ENCODE measurements at places on chromosomes 13 and 19.

DNA sequence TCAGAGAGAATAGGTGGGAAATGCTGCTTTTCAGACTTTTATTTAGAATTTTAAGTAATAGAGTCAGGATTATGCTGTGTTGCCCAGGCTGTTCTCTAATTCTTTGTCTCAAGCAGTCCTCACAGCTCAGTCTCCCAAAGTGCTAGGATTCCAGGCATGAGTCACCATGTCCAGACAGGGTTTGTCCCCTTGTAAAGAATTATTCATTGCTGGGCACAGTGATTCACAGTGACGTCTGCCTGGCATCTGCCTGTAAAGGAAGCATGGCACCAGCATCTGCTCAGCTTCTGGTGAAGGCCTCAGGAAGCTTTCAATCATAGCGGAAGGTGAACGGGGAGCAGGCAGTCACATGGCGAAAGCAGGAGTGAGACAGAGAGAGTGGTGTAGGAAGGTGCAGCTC lies 17.7 kb downstream of the ZNF763 start:
- no peak for DNase-seq

DNA sequence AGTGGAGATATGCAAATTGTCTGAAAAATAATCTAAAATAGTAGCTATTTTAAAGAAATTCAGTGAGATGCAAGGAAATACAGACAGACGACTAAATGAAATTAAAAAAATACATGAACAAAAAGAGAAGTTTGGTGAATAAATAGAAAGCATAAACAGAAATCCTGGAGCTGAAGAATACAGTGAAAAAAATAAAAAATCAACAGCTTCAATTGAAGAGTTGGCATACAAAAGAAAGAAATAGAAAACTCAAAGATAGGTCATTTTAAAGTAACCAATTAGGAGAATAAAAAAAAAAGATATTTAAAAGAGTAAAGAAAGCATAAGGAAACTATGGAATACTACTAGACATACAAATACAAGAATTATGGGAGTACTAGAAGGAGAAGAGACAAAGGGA lies 2191.5 kb upstream of the PCDH20 start:
- no peak for DNase-seq

GRCh38 chr19:11092181-11092538 lies 2.9 kb downstream of the LDLR start:
- no peak for DNase-seq

DNA sequence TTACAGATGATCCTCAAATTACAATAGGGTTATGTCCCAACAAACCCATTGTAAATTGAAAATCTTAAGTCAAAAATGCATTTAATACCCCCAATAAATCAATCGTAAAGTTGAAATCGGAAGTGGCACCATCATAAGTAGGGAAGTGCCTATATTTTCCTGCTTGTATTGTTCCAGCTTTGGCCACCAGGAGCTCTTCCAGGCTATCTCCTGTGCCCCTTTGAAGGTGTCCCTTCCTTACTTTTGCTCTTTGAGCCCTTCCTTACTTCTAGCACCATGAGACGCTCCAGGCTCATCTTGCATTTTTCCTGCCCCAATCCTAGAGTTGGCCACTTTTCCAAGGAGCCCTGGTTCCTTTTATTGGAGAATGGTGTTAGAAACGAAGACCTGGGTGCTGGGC lies 163.0 kb upstream of the TSC22D1 start:
- DNase-seq: no peak

DNA sequence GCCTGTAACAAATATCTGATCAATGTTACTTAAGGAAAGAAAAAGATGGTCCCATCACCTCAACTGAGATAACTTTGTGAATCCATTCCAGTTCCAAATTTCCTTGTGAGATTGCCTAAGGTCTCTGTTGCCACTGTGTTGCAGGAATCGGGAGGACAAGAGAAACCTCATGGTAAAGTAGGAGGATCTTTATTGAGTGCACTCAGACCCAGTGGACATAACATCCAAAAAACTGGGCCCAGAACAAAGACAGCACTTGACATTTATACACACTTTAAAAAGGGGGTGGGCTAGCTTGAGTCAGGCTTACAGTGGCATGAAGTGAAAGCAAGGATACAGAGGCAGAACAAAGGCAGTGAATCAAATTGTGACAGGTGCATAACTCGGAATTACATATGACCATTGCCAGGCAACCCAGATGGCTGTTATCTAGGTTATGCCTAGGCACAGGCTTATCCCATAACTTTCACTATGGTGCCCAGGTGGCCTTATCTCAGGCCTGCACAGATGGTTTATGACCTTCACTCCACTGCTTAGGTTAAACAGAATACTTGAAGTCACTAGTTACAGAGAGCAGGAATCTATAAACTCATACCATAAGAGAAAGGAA lies 459.4 kb upstream of the PCDH20 start:
- no peak for DNase-seq

DNA sequence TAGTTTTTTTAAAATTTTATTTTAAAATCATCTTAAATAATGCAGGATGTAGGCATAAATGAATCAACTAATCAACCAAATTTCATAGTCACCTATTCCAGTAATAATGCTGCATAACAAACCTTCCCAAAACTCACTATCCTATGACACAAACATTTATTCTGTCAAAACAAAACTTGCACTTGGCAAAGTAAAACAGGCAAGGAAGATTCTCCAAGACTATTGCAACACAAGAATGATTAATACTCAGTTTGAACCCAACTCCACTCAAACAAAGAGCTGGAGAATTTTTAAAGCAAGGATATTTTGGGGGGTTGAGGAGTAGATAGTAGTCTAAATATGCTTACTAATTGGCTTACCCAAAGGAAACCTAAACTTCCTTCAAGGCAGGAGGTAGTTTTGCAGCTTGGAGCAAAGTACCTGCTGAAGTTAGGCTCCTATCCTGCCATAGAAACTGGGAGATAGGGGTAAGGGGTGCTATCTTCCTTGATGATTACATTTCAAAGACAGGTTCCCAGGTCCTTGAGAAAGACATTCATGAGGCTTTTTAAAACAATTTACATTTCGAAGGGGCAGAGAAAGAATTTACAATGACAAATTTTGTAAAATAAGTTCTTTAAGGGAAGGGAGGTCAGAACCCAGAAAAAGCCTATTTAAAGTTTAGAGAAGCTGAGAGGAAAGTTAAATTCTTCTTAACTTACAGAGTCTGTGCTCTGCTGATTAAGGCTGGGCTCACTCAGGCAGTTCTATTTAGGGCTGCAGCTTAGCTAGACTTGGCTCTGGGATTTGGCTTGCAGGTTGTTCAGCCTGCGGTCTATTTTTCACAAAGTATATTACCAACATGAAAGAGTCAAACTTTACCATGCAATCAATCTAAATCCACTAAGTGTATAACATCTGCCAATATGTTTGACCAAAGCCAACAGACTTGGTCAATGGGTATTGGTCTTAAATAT lies 549.0 kb downstream of the KCTD12 start:
- no peak for DNase-seq

GRCh38 chr13:51041126-51041525 lies 69.9 kb downstream of the C13orf42 start:
- no peak for DNase-seq

DNA sequence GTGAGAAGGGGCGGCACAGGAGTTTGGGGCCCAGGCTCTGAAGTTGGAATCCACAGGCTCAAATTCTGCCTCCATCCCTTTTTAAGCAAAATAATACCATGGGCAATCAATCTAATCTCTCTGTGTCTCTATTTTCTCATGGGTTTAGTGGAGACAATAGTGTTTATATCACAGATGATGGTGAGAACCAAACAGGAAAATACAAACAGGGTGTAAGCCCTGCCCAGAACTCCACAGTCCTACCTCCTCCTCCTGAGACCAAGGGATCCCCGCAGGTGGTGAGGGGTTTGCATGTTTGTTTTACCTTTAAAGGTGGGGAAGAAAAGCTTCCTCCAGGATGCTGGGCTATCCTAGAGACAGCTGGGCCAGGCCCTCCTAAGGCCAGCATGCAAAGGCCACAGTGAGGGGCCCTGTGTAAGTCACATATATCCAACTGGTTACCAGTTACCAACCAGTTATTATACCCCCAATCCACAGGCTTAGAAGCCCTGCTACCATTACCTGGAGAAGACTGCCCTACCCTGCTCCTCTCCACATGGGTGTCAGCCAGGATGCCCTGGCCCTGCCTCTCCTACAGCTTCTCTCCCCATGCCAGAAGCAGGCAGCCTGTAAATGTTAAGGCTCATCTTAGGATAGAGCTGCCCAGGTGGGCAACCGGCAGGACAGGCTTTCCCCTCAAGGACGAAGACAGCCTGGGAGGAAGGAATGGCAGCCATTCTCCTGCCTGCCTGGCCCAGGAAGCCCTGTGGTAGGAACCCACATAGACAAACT lies 658.4 kb downstream of the UQCRFS1 start:
- DNase-seq: no peak

DNA sequence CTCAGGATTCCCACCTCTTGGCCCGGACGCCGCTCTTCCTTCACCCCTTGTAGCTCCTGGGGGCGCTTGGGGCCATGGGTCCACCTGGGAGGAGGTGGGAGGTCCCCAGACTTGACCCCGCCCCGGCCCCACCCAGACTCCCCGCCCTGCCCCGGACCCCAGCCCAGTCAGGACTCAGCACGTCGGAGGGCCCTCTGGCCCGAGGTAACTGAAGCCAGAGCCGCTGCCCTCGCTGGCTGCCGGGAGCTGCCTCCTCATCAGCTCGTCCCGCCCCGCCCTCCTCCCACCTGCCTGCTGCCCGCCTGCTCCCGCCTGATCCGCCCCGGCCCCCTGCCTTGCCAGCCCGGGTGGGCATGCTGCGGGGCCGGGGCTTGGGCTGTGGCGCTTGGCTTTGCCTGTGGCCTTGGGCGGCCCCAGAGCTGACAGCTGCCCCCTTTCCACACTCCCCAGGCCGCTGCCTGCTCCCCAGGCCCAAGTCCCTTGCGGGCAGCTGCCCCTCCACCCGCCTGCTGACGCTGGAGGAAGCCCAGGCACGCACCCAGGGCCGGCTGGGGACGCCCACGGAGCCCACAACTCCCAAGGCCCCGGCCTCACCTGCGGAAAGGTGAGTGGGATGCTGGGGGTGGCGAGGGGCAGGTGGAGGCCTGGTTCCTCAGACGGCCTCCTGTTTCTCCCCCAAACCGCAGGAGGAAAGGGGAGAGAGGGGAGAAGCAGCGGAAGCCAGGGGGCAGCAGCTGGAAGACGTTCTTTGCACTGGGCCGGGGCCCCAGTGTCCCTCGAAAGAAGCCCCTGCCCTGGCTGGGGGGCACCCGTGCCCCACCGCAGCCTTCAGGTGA lies 9.4 kb downstream of the ARHGAP33 start:
- no peak for DNase-seq

DNA sequence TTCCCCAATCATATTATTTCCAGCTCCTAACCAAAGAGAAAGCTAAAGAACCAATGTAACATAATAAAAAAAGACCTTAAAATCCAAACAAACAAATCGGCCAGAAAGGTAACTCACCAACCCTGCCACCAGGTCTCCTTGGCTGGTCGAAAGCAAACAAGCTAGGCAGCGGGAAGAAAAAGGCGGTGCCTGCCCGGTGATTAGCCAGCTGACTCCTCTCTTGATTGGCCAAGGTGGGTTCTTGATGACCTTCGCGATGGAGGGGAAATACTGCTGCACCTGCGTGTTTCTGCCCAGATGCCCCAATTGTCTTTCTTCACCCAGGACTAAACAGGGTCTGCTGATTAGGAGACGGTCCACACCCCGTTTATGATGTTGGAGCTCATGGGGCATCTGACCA lies at the start of gene NLRP11:
Gene NLRP11 (minus strand): TSS at position 154 of the 400 bp plus-strand sequence. CDS start 13,825 bp downstream, outside the sequence.
- DNase-seq: no peak

GRCh38 chr19:35009424-35010415 lies 9.6 kb downstream of the GRAMD1A start:
- no peak for DNase-seq

GRCh38 chr19:34409189-34410164 lies 5.3 kb downstream of the PDCD2L start:
- DNase-seq: no peak

- no peak for DNase-seq
Measured at GRCh38 chr13:97043302-97043701, 49.0 kb upstream of the OXGR1 start.

Measured in NCI-H187 treated with DMSO at 0.1 percent for 48 hours (cell line).